Stimulated activated CD8-positive, alpha-beta memory T cell treated with anti-CD3 and anti-CD28 coated beads, Interleukin-2, amount 100 ng/mL, for 48 hours (primary cell): ENCODE measurements at places on chromosomes 3 and 15.

DNA sequence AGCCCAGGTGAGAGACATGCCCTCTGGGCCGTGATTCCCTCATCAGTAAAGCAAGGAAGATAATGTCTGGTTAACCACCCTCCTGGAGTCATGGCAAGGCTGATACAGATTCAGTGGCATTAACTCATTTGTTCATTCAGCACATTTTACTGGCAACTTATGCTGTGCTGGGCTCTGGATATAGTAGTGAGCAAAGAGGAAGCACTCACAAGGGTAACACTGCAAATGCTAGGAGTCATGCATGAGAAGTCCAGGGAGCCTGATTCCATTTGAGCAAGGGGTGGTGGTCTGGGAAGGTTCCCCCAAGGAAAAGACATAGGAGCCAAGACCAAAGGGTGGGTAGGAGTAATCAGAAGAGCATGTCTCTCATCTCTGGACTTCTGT is 50.2 kb downstream of the SMAD3 start:
- DNase-seq: no peak

DNA sequence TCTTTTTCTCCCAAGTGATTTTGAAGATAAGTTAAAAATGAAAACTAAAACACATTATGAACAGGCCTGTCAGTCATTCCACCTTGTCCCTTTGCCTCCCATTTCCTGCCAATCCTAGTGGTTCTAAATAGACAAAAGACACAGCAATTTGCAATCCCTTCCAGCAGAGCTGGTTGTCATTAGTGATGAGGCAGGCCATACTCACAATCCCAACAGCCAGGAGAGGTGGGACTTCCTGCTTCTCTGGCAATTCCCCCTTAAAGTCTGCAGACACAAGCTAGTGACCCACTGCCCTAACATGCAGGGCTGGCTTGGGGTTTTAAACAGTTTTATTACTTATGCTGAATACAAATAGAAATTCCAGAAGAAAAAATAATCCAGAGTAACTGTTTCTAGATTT is 38.4 kb upstream of the RBP1 start:
- DNase-seq: no peak

- DNase-seq: no peak
Measured at GRCh38 chr3:81643721-81644120, 117.7 kb downstream of the GBE1 start.

DNA sequence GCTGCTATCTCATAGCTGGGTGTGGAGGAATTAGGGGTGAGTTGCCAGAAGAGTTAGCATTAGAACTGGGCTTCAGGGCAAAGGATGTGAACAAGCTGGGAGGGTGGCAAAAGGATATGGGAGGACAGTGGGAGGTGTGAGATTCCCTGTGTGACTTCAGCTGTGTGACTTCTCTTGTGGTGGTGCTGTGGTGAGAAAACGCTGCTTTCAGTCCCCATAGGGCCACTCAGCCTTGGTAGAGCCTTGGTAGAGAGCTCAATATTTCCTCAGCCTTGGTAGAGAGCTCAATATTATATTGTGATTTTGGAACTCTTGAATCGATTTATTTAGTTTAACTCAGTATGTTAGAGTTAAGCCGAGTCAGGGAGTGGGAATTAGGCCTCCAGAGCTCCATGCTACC is 499.7 kb downstream of the EDEM1 start:
- DNase-seq: no peak

DNA sequence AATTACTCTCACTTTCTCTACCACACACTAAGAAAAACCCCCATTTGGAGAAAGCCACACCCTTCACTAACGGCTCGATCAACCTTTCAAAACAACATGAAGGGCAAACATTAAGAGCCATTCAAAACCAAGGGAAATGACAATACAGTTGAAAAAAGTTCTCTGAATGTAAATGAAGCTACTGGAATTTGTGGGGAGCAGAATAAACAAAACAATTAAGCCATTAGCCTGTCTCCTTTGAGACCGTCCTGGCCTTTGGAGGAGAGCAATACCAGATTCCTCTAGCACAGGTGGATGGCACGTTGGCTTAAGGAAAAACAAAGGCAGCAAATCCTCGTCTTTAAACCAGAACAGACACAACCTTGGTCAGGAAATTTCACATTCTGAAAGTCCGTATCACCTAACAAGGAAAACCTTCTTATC is 18.7 kb downstream of the MYO1E start:
- DNase-seq: no peak

DNA sequence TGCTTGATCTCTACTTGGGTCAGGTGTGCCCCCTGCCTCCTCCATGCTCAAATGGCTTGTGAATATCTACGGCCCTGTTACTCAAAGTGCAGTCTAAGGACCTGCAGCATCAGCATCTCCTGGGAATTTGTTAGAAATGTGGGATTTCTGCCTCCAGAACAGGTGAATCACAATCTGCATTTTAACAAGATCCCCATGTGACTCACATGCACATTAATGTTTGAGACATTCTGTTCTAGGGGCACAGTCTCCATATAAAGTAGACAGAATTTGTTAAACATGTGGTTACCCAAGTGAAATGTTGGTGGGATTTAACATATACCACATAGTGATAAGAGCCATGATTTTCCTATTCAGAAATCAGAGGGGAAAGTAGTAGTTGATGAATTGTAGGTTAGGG is 256.2 kb downstream of the NR1D2 start:
- no peak for DNase-seq

DNA sequence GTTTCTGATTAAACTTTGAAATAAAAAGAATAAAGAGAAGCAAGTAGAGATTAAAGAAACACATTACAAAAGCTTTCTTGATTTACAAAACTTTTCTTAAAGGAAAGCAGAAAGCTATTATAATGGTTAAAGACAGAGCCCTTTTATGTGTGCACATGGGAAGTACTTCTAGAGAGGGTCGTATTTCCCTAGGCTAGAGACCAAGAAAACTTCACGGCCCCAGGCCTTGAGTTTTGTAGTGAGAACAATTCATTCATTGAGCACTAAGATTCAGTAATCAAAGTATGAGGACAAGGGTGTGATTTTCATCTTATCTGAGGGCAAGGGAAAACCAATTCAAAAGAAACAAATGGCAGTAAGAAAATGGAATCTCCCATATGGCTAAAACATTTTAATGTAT is 854.1 kb downstream of the ROBO1 start:
- no peak for DNase-seq

GRCh38 chr3:81218023-81218422 is 543.4 kb downstream of the GBE1 start:
- no peak for DNase-seq

DNA sequence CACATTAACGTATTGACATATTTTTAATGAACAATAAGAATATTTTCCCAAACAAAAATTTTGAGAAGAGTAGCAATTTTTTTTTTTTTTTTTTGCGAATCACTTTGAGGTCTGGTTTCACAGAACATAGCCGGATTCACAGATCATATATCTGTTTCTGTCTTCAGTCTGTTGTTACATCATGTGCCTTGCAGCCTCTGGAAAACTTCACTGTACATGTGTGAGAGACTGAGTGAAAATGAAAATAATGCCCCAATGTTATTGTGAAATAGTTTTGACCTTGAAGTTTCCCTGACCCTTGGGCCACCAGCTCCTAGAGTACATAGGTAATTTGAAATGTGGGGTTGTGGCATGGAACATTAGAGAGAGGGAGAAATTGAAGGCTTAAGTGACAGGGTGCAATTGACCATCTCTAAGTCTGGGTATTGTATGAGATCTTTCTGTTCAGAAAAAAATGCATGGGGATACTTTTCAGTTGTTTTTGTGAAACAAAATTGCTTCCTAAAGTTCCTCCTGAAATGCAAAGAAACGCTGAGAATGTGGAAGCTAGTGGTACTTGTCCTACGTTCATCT is 14.0 kb downstream of the ITPR1 start:
- no peak for DNase-seq

GRCh38 chr3:138398791-138399575 is 35.4 kb upstream of the ESYT3 start:
- DNase-seq: no peak

- DNase-seq: no peak
Measured at GRCh38 chr3:154290187-154290586, 34.1 kb downstream of the DHX36 start.

- DNase-seq: no peak
Measured at GRCh38 chr15:92864127-92864814, 35.9 kb upstream of the CHD2 start.

DNA sequence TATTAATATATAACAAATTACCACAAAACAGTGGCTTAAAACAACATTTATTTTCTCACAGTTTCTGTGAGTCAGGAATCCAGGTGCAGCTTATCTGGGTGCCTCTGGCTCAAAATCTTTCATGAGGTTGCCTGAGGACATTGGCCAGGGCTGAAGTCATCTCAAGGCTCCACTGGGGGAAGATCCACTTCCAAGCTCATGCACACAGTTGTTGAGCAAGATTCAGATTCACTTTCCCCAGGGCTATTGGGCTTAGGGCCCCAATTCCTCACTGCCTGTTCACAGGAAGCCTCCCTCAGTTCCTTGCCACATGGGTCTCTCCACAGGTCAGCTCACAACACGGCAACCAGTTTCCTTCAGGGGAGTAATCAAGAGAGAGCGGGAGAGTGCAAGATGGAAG is 35.0 kb downstream of the RFTN1 start:
- no peak for DNase-seq

DNA sequence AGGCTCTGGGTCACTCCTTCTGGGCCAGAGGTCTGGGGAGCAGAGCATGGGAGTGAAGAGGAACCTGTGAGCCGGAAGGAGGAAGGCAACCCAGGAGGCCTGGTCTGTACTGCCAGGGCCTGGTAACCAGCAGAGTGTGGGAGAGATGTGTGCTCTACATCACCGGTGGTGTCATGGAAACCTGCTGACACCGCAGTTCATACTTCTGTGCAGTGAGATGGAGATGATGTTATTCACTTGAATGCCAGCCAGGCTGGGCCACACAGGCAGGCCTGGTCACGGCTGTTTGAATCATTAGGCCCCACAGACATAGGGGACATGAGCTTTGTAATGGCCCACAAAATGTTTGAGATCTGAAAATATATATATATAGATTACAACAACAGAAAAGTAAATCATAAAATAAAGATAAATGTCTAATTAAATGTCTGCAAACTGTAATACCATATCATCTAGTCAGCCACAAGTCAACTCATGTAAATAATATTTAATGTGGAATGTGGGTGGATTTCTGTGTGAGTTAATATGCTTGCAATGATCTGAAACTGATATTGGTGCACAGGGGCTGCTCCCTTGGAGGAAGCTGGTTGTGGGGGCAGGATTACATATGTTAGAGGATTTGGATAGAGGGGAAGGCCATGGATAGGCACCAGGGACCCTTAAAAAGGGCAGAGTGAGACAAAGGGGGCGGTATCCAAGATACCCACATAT is 108.5 kb upstream of the PFN2 start:
- no peak for DNase-seq

DNA sequence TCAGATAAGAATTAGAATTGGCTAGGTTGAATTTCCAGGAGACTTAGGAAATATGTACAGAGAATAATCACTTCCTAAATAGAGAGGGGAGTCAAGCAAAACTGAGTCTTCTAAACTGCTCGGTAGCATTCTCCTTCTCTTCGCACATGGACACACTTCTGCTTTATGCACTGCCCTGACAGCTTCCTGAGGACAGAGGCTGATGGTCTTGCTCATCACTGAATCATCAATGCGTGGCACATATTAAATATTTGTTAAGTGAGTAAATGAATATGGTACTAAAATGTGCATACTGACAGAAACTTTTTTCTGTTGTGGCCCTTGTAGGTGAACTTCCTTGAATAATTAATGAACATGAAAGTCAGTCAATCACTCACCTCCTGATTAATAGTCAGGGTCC is 315.5 kb downstream of the FHIT start:
- no peak for DNase-seq

DNA sequence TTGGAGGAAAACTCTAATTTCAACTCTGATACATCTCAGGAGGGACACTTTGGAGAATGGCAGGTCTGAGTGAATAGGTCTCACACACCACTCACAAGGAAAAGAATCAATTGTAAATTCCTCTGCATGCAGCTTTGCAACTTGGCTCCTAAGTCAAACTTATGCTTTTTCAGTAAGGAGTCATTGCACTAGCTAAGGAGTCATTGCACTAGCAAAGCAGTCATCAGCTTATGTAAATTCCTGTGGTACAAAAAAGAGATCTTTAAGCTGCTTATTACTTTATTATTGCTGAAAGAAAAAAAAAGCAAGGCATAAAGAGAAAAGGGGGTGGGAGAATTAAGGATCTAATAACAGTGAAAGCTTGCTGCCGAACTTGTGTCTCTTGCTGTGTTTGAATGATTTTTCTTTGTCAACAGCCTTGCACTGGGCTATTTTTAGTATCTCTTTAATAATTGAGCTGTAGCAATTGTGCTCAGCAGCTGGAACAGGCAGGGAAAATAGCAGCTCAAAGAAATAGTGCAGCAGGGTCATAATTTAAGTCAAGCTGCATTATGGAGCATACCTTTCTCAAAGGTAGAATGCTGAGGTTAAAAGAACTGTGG is 154.3 kb upstream of the ARPP21 start:
- no peak for DNase-seq

DNA sequence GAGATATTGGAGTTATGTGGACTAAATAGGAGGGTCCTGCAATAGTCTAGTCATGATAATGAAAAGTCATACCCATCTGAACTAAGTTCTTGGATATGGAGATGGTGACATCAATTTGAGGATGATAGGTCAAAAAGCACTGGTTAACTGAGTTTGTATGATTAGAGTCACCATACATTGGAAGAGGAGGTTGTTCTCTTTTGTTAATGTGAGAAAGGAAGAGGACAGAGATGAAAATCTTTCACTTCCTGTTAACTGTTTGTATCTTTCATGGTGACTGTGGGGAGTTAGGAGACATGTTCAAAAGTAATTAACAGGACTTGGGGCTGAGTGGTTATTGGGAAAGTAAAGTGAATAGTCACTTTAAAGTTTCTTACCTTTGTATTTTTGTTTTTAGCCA is 11.1 kb downstream of the TMEM62 start:
- no peak for DNase-seq

GRCh38 chr3:58037141-58037910 is 29.1 kb downstream of the FLNB start:
- no peak for DNase-seq

DNA sequence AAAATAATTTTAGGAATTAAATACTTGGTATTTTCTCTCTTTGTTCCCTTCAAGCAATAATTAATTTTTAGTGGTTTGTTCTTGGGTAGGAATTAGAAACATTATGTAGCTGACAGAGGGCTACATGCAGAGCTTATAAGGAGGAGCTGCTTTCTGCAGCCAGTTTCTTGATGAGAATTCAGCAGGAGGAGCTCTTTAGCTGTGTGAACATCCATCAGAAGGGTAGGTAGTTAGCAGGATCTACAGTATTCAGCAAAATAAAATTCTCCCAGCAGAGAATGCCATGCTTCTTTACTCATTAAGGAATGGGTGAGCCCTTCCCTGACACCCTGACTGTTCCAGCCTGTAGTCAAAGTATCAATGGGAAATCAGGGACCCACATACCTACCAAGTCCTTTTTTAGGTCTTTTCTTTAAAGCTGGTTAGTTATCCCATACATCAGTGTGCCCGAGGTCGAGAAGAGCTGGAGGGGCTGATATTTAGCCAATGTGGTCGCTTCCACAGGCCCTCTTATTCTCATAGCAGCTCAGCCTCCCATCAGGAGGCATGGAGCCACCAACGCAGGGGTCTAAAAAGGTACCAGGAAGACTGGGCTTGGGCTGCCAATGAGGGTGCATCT is 54.0 kb downstream of the KCNAB1 start:
- DNase-seq: no peak

- DNase-seq: no peak
Measured at GRCh38 chr3:188513662-188514328, 359.8 kb downstream of the LPP start.

- DNase-seq: no peak
Measured at GRCh38 chr15:94951538-94951937, 720.2 kb downstream of the MCTP2 start.
